RPMI7951 (cell line): ENCODE measurements at places on chromosomes 6 and 20. TPM values are rescaled to one million over a fixed set of nuclear protein-coding genes. Genes with fewer than 3 reads are reported as not detected.

DNA sequence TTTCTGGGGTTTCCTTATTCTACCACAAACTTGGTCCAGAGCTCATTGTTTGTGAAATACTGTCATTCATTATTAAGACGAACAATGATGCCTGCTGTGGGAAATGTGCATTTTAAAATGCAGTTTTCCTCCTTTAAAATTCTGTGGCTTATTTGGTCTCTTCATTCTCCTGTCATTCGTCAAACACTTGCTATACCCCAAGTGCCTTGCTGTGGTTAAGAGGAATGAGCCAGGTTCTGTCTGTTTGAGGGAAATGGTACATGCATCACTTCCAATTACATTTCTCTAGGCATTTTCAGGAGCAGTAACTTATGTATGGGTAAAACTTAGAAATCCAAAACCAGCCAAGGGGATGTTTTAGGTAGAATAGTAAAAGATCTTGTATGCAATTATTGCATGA is 1087.7 kb downstream of the KIF16B start:
- no peak for DNase-seq

LY86 gene
- not detected in 2 replicates for total RNA-seq

DNA sequence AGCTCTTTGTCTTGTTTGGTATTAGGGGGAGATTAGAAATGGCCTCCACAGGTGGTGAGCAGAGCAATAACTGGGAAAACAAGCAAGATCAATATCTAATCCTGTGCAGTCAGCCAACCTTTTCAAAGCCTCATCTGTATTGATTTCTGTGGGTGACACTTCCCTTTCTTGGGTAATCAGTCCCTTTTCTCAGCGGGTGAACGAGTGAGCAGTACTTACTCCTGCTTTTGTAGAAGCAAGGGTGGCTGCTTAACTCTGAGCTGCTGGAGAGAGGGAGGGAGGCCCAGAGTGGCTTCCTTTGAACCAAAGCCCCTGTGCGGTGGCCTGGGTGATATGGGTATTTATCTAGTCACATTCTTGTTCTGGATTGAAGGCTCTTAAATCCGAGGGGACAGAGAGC is 254.8 kb upstream of the CHD6 start:
- DNase-seq: no peak

NOL4L gene
- total RNA-seq: 8.7 and 11.2 TPM in 2 replicates

DNA sequence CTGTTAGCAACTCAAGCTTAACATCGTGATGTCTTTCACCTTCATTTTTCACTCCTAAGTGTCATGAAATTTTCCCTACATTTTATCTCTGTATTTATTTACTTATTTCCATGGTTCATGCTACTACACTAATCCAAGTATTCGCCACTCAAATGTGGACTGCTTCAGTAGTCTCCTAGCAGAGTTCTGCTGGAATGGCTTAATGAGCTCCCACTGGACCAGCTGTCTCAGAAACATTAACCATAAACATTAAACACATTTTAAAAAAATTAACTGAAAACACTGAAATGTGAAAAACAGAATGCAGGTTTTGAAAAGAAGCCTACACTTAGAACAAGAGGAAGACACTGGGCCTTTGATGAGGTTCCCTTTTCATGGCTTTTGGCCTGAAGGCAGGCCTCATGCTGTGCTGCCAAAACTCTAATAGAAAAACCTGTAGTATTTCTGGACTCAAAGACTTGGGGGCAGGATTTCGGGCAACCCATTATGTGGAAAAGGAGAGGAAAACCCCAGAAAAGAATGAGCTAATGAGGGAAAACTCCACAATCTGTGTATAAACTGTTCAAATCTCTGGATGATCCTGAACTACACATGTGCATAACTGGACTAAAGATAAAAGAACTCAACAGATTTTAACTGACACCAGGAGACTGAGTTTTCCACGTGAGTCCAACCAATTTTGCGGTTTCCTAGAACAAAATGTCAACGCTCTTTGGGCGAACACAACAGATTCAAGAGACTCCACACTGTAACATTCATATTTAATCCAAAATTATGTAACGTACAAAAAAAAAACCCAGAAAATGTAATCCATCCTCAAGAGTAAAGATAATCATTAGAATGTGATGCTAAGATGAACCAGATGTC is 33.0 kb downstream of the SAMD3 start:
- DNase-seq: no peak

- DNase-seq: peak; percentile 72
Observed at GRCh38 chr6:73519926-73520687, 725 bp downstream of the EEF1A1 start.

GRCh38 chr6:151431337-151431736 is 20.6 kb downstream of the RMND1 start:
- no peak for DNase-seq

PLEKHG1 gene
- total RNA-seq: under 0.01 and 0.12 TPM in 2 replicates

- no peak for DNase-seq
Observed at GRCh38 chr6:89642956-89643355, 4.4 kb upstream of the LYRM2 start.

CTCFL gene
- total RNA-seq: not detected in 2 replicates

DNA sequence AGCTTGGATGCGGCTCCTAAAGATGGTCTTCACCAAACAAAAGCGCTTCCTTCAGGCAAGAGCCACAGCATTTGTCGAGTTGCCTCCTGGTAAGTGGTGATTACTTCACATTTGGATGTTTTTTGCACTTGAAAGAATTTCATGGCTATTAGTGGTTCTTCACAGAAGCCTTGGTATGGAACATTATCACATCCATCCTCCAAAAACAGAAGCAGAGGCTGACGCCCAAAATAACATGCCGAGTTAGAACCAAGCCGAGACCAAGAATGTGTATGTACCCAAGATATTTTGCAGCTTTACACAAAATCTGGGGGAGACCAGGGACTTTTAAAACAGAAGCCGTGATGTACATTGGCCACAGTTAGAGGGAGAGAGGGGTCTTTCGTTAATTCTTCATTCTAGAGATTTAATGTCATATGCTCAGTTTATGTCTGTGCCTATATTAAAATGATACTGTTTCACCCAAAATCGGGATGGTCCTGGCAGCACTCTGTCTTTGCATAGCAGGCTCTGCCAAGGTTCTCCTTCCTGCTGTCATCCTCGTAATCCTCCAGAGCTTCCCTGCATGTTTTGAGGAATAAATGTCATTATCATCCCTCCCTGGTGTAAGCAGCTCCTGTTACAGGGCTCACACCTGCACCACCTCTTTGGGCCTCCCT is 109.3 kb downstream of the TMEM242 start:
- DNase-seq: no peak

DNA sequence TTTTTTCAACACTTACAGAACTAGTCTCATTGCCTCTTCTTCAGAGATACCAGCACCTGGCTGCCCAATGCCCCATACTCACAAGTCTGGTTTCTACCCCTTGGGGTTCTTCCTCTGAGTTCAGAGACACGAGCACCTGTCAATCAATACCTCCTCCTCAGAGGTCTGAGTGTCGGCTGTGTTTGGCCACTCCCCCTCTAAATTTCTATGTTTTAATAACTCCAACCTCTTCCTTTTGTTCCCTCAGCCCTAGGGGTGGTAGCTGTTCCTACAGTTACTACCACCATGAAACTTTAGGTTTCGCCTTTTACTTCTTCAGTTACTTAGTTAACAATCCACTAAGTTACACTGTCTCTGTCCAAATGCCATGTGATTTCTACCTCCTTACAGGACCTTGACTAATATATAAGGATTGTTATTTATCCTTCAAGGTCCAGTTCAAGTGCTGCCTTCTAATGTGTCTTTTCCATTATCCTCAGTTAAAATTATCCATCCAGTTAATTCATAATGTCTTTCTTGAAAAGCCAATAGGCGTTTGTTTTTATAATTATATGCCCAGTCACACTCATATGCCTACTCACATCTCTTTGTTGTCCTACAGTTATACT is 14.6 kb upstream of the PHF20 start:
- no peak for DNase-seq

TMEM200A gene
- total RNA-seq: 26.3 and 30.9 TPM in 2 replicates

GUCA1A gene
- total RNA-seq: not detected in 2 replicates

PGC gene
- total RNA-seq: not detected in 2 replicates

- no peak for DNase-seq
Observed at GRCh38 chr20:58778760-58779159, 71.9 kb downstream of the GNAS-AS1 start.

TDRD6 gene
- not detected in 2 replicates for total RNA-seq

- no peak for DNase-seq
Observed at GRCh38 chr6:148203281-148203925, 139.2 kb upstream of the SASH1 start.

GRCh38 chr6:3297909-3298308 is 39.2 kb downstream of the PSMG4 start:
- DNase-seq: no peak

- DNase-seq: peak; percentile 39
Observed at GRCh38 chr6:143620447-143620846, 57.3 kb upstream of the PHACTR2 start.

NRN1 gene
- 26.8 and 32.8 TPM in 2 replicates for total RNA-seq

DNA sequence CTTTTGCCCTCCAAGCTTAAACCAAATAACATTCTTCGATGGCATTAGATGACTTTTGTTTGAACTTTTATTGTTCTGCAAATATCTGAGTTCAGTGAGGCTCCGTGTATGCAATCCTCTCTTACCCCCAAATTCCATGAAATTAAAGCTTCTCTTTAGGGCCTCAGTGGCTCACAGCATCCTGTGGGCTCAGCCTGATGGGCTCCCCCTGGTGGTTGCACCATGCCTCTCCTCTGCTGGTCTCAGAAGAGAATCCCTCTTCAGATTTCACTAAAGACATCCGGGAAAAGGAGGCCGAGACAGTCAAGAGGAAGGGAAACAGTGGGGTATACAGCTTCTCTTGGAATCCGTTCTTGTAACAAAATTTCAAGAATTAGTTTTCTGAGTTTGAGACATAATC is 331.6 kb upstream of the NT5E start:
- no peak for DNase-seq

EYS gene
- total RNA-seq: not detected in 2 replicates

DNA sequence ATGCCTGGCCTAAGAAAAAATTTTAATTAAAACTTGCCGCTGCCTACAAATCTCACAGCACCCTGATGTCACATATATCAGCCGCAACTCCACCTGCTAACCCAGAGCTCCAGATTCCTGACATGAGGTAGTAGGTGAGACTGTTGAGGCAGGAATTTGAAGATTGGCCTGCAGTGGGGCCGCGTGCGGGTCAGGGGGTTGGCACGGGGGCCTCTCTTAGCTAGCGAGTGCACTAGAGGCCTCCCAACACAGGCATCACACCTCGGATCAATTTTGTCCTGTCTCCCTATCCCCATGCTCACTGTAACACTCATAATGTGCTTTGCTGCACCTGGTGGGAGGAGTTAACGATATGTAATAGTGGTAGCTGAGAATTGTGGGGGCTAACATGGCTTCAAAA is 349.8 kb downstream of the CDC5L start:
- DNase-seq: no peak

PLCG1 gene
- 32.4 and 38.1 TPM in 2 replicates for total RNA-seq

DZANK1 gene
- total RNA-seq: 2.1 and 3.2 TPM in 2 replicates

FBXO5 gene
- total RNA-seq: 75.8 and 102 TPM in 2 replicates

- no peak for DNase-seq
Observed at GRCh38 chr20:48400009-48400408, 427.8 kb downstream of the PREX1 start.

FKBP1C gene
- 1.7 and 3.2 TPM in 2 replicates for total RNA-seq

DNA sequence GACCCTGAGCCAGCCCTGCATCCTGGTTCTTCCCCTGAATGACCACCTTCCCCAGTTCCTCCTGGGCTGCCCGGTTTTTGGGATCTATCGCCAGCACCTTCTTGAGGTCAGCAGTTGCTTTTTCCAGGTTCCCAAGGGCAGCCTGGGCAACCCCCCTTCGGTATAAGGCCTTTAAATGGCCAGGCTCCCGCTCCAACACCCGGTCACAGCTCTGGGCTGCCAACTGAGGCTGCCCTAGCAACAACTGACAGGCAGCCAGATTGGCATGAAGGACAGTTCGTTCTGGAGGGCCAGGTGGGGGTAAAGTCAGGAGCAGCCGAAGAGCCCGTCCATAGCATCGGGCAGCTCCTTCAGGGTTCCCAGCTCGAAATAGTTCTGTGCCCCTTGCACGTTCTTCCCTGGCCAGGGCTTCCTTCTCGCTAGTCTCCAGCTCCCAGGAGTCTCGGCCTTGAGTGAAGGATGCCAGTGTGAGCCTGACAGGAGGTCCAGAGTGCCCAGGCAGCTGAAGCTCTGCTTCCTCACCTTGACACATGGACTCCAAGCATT is 778 bp upstream of the ATF6B start:
- DNase-seq: no peak

- DNase-seq: no peak
Observed at GRCh38 chr20:48701702-48702101, 126.1 kb downstream of the PREX1 start.

CFAP206 gene
- total RNA-seq: 0.12 TPM in 1 of 2 replicates, not detected in the other

DNA sequence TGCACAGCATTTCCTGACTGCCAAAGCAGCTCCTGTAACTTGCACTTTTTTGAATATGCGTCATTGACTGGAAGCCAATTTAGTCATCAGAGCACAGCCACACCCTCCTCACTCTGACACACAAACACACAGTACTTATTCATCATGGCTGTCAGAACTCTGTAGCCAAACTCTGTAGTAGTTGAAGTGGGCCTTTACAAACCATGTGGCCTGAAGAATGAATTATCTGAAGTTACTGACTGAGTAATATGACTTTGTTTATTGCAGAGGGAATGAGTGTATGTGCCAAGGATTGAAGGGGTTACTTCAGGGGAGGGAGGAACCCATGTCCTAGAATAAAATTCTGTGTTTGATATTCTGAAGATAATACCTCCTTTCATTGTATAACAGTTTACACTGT is 102.7 kb downstream of the FIG4 start:
- DNase-seq: peak; percentile 92

IL20RA gene
- total RNA-seq: not detected in 2 replicates

GRCh38 chr6:27873021-27873940 is 38.9 kb downstream of the OR2B2 start:
- DNase-seq: peak; percentile 96

GRCh38 chr6:54587277-54587676 is 259.3 kb upstream of the FAM83B start:
- DNase-seq: no peak

HBS1L gene
- 126 and 157 TPM in 2 replicates for total RNA-seq

GRCh38 chr6:31352310-31352682 is 4.7 kb downstream of the HLA-B start:
- DNase-seq: no peak

- no peak for DNase-seq
Observed at GRCh38 chr6:156797901-156798735, 20.9 kb downstream of the ARID1B start.

- DNase-seq: peak; percentile 58
Observed at GRCh38 chr20:35135867-35136586, 11.1 kb downstream of the EDEM2 start.

PCK1 gene
- total RNA-seq: not detected in 2 replicates

CDC5L gene
- total RNA-seq: 26.1 and 33.6 TPM in 2 replicates

LTB gene
- not detected in 2 replicates for total RNA-seq

SLC17A9 gene
- total RNA-seq: 4.8 and 6.3 TPM in 2 replicates

- no peak for DNase-seq
Observed at GRCh38 chr20:17345321-17345720, 118.5 kb downstream of the PCSK2 start.
